ENCODE measurements at places on chromosomes 11 and 22. TPM values are rescaled to one million over a fixed set of nuclear protein-coding genes. Genes with fewer than 3 reads are reported as not detected.
A peak's percentile ranks its signal among the peaks of the same experiment; 100 is the strongest.

The ARRB1 gene
- 26.5 TPM for total RNA-seq

DNA sequence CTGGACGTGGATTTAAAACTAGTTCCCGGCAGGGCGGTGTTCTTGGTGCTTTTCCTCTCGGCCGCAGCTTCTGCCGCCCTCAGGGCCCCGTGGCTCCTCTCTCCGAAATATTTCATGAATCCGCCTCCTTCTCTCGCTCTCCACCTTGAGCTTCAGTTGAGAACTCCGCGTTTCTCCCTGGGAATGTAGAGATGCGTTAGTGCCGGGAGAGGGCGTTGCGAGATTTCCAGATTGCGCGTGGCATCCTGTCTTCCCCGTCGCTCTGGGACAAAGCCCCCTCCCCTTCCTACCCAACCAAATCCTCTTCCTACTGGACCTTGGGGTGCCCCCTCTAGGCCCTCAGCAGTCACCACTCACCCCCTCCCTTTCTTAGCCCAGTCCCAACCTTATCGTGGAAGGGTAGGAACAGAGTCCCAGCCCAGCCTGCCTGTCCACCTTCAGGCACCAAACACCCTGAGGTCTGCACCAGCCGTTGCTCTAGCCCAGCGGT, 15.5 kb upstream of the RAC2 start:
- DNase-seq: peak; percentile 20

DNA sequence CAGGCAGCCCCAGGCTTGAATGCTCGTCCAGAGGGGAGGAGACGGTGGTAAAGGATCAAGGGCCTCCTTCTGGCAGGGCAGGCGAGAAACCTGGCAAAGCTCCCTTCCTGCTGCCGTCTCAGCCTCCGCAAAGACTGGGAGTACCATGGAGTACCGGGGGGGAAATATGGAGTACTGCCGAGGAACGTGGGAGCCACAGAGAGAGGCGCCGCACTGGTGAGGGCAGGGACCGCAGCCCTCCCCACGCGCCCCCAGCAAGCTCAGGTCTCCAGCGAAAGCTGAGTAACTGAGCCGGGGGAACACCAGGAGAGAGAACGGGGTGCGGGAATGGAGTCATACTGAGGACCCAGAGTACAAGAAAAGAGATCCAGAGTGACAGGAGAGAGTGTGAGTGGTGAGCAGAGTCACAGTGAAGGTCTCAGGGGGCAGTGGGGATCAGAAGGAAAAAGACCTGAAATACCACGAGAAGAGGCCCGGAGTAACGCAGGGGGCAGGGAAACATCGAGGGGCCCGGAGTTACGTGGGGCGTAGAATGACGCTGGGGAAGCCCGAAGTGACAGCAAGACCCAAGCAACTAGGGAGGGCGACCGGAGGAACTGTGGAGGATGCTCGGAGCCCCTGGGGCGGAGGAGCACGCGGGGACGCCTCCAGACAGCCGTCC, 740 bp downstream of the EML3 start:
- peak; percentile 55 for DNase-seq

The WBP2NL gene
- 0.47 TPM for total RNA-seq

The SLN gene
- total RNA-seq: 5.7 TPM

DNA sequence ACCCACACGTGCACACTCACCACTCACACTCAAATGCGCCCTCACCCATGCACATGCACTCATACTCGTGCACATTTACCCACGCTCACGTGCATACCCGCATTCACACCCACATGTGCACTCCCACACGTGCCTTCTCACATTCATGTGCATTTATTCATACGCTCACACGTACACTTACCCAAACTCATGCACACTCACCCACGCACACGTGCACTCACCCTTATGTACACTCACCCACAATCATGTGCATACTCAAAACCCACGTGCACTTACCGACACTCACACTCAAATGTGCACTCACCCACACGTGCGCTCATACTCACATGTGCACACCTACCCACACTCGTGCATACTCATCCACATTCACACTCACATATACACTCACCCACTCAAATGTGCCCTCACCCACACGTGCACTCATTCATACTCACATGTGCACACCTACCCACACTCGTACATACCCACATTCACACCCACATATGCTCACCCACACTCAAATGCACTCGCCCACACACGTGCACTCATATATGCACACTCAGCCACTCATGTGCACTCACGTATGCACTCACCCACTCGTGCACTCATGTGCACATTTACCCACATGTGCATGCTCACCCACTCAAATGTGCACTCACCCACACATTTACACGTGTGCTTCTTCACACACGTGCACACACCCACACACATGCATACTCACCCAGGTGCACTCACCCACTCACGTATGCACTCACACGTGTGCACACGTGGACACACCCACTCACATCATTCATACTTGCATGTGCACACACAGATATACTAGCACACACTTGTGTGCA, 84.4 kb downstream of the TRMU start:
- DNase-seq: no peak

DNA sequence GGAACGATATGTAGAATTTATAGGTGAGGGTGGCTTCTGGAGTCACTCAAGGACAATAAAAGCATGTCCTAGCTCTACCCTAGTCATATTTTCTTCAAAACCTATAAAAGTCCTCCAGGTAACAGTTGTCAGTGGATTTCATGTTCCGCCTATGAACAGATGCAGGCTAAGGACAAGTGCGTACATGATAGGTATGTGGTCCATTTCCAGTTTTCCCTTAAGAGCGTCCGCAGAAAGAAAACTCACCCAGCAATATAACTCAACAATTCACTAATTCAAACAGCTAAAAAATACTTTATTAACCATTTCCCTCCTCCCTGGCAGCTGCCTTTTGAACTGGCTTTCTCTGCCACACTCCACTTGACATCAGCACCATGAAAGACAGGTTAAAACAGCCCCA, 50.2 kb upstream of the CCDC34 start:
- no peak for DNase-seq

The ANO9 gene
- total RNA-seq: 1.3 TPM

- DNase-seq: peak; percentile 22
These were observed 10.1 kb upstream of the CDC42EP2 start for GRCh38 chr11:65304613-65305012.

DNA sequence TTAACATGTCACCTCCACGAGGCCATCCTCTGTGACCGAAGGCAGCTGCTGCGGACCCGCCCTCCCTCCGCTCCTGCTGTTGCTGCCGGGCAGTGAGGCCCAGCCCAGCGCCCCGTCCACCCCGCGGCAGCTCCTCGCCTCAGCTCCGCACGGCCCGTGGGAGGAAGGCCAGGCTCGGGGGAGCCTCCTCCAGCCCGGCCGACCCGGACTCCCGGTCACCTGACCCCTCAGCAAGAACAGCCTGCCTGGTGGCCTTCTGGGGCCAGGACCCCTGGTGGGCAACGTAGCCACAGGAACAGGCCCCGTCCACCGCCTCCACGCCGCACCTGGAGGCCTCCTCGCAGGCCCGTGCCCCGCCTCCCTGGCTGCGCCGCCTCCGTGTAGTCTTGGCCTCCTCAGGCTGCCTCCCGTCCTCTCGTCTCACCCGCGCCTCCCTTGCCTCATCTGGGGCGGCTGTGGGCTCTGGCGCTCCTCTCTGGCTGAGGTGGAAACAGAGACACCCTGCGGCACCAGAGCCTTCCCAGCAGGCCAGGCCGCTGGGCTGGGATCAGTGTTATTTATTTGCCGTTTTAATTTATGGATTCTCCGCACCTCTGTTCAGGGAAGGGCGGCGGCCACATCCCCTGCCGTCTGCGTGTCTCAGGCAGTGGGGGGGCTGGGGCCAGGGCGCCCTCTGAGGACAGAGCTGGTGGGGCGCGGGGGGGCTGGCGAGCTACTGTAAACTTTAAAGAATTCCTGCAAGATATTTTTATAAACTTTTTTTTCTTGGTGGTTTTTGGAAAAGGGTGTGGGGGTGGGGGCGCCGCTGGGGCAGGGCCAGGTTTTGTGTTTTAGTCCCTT, 25.4 kb downstream of the MOB2 start:
- no peak for DNase-seq

DNA sequence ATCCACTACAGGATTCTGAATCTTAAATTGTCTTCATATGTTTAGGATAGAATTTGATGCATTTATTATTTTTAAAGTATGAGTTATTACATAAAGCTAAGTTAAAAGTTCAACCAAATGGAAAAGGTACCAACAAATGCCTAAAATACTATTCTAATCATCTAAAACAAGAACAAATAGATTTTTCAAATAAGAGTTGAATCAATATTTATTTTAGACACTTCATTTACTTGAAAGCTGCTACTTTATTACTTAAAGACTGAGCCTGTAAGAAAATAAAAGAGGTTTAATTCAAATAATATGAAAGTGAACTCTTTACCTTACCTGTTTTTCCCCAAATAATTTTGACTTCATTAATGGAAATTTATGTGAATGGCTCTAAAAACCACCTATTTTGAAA, 16.9 kb downstream of the LDHAL6A start:
- DNase-seq: no peak

- no peak for DNase-seq
These were observed 35.8 kb downstream of the USP35 start for GRCh38 chr11:78224506-78224905.

- no peak for DNase-seq
These were observed 19.7 kb upstream of the IFT27 start for GRCh38 chr22:36795633-36796032.

The C11orf52 gene
- total RNA-seq: 1.0 TPM

DNA sequence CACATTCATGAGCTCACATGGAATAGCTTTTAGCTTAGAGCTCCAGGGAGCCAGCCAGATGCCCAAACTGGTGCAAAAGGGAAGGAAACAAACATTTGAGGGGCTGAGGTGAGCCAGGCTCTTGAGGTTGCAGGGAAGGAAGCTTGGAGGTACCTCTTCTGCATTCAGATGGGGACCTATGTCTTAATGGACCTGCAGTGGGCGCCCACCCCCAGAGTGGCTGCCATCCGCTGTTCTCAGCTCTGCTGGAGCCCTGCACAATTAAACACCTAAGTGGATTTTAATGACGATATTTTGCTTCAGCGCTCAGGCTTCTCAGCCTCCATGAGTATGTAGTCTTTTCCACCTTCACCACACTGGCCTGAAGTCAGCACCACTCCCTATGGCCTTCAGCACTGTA, 100.8 kb downstream of the LDLRAD3 start:
- no peak for DNase-seq

- DNase-seq: peak; percentile 75
These were observed 63.7 kb downstream of the KCNC1 start for GRCh38 chr11:17798253-17798652.

The CTSW gene
- 1.1 TPM for total RNA-seq

DNA sequence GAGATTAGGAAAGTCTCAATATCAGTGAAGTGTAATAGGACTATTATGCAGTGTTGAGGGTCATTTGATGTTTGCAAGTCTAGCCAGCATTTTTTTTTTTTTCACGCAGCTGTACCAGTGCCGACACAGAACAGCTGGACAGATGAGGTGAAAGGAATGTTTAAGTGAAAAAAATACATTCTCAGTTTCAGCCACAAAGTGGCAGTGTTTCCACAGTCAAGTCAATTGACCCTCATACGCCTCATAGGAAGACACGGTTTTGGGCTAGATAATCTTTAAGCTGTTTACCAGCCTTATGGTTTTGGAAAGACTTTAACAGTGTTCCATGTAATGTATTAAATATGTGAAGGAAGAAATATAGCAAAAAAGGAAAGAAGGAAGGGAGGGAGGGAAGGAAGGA, 349.9 kb upstream of the ANO3 start:
- DNase-seq: no peak

The PLAAT3 gene
- total RNA-seq: 149 TPM

GRCh38 chr11:19191530-19192169, 10.1 kb downstream of the CSRP3 start:
- DNase-seq: peak; percentile 48

The SLC37A4 gene
- total RNA-seq: 8.1 TPM

DNA sequence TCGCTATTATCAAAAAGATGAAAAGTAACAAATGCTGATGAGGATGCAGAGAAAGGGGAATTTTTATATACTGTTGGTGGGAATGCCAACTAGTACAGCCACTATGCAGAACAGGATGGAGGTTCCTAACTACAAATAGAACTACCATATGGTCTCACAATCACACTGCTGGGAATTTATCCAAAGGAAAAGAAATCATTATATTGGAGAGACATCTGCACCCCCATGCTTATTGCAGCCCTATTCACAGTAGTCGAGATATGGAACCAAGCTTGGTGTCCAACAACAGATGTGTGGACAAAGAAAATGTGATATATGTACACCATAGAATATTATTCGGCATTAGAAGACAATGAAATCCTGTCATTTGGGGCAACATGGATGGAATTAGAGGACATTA, 19.6 kb upstream of the POU2AF2 start:
- no peak for DNase-seq

GRCh38 chr11:44748606-44749005, 21.8 kb downstream of the TSPAN18 start:
- no peak for DNase-seq

The C1QTNF4 gene
- total RNA-seq: not detected

- DNase-seq: no peak
These were observed 132.4 kb downstream of the PLEKHA7 start for GRCh38 chr11:16881766-16882165.

- no peak for DNase-seq
These were observed 139.9 kb upstream of the PLET1 start for GRCh38 chr11:112400476-112401014.

The PDGFD gene
- total RNA-seq: 9.8 TPM

DNA sequence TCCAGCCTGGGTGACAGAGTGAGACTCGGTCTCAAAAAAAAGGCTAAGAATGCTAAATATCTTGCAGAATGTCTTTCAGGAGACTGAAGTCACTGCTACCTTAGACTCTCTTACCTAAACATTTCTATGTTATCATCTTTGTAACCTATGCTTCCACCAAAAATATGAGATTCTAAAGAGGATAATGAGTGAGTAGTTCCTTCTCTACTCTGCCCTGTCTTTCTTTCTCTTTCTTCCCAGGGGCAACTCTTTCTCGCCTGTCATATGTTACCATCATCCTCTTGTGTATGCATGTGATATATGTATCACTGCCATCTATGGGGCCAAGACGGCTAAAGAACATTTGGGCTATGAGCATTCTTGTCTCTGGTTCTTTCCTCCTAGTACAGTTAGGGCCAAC, 9.0 kb upstream of the RASSF10 start:
- DNase-seq: no peak

DNA sequence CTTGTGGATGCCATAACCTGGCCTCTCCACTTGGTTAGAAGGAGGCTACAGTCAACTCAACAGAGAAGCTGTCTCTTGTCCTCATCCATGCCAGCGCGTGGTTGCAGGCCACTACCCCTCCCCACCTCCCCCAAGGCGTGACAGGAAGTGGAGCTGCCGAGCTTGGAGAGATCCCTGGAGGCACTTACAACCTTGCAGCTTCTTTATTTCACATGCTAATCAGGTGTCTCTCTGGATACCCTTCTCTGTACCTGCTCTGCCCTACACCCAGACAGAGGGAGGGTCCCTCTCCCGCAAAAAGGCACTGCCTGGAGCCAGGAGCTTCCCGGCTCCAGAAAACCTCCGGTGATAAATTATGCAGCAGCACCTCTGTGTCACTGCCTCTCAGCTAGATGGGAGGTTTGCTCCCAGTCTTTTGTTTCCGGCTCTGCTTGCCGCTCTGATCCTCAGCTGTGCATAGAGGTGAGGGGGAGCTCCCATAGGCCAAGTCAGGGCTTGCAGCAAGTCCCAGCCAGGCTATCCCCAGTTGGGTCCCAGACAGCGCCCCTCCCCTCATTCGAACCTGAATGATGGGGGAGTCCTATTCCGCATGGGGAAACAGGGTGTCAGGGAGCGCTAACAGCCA, 5.7 kb downstream of the LRP4 start:
- DNase-seq: no peak

GRCh38 chr22:39630721-39631120, 60.2 kb downstream of the CACNA1I start:
- DNase-seq: no peak

- peak; percentile 76 for DNase-seq
These were observed 65.2 kb downstream of the WNT7B start for GRCh38 chr22:45911601-45912271.

The P2RY2 gene
- total RNA-seq: 19.7 TPM

The TMEM121B gene
- total RNA-seq: 1.7 TPM

The SMC1B gene
- not detected for total RNA-seq
